ENCODE measurements at places on chromosomes 16 and 17.

DNA sequence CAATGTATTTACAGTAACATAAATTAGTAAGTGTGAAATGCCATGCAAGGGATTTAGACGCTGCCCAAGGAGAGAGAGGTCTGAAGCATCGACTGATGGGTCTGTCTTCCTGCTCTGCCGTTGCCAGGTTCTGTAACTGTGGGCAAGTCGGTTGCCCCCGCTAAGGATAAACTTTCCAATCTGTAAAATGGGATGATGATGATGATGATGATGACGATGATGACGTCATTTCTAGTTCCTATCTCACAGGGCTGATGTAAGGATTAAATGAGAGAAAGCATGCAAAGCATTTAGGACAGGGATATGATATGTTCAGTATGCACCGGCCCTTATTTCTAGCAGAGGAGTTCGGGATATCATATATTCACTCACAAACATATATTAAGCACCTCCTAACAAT lies 54.8 kb downstream of the C17orf67 start:
- no peak for DNase-seq

- no peak for DNase-seq
Measured at GRCh38 chr17:12947047-12947446, 70.8 kb downstream of the ELAC2 start.

- DNase-seq: no peak
Measured at GRCh38 chr17:28053044-28053670, 10.7 kb downstream of the NLK start.

GRCh38 chr16:68005211-68005610 lies 5.9 kb upstream of the DPEP2 start:
- DNase-seq: no peak

GRCh38 chr17:7632492-7632894 lies 2.6 kb downstream of the SHBG start:
- DNase-seq: peak; percentile 30

DNA sequence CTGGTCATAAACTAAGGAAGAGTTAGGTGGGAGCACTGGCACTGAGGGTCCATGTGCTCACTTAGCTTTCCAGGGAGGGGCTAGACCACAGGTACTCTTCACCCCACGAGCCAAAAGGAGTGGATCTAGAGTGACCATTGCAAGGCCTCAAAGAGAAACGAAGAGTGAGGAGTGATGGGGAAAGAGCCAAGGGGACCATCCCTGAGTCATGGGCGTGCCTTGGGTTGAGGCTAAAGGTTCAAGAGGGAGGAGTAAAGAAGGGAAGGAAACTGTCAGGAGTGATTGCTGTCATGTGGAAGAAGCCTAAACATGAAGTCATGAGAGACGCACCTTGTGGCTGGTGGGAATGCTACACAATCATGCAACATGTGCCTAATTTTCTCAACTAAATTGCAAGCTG lies 141.0 kb downstream of the CDH13 start:
- DNase-seq: no peak

- no peak for DNase-seq
Measured at GRCh38 chr17:45160447-45161287, 1.0 kb upstream of the HEXIM2 start.

- no peak for DNase-seq
Measured at GRCh38 chr17:73197161-73197560, 4.3 kb downstream of the COG1 start.

DNA sequence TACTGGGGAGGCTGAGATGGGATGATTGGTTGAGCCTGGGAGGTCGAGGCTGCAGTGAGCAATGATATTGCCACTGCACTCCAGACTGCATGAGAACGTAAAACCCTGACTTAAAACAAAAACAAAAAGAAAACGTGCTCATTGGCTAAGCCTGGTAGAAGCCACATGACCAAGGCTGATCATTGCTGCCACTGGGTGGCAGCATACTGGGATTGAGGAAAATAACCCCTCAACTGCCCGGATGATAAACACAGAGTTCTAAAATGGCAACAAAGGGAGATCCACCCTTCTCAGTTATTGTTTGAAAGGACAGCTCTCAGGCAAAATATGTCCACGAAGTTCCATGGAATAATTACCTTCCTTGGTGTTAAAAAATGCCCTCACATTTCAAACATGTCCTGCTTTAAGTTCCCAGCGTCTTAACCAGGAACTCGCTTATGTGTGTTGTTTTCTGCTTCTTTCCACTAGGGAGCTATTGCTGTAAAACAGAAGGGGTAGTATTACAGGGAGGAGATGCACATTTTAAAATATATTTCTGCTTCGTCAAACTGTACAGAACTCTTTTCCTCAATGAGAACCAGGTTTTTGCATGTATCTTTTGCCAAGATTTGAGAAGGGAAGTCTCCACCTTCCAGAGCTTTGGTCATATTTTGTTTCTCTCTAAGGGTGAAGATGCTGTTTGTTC lies 675.3 kb downstream of the MAF start:
- no peak for DNase-seq

- no peak for DNase-seq
Measured at GRCh38 chr17:78381601-78382232, 3.3 kb downstream of the PGS1 start.

- no peak for DNase-seq
Measured at GRCh38 chr17:57631871-57632270, 113.2 kb downstream of the CCDC182 start.

DNA sequence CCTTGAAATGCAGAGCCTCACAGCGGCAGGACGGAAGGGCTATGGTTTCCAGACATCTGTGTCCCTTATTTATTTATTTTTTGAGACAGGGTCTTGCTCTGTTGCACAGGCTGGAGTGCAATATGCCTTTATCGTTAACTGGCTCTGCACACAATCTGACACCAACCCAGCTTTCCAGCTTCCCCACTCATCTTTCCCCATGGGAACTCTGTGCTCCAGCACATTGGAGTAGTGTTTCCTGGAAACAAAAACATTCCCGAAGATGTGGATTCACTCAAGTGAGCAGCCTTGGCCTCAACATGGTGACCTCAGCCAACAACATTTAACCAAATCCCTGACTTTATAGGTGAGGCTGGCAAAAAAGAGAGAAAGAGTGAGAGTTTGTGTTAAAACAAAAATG lies 307.1 kb downstream of the TMEM114 start:
- no peak for DNase-seq

DNA sequence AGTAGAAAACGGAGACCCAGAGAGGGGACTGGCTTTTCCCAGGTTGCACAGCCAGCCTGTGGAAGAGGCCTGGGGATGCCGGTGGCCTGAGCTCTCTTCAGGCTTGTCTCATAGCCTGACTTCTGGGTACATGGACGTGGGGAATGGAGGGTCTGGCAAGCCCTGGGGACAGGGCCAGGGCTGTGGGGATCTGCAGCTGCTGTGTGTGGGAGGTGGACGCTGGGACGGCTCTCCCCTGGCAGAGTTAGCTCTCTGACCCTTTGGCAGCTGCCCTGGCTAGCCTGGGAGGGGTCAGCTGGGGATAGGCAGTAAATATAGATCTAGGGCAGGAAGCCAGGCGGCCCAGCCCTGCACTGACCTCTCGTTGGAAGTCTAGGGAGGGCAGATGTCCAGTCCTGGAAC lies 20.5 kb downstream of the SLC4A1 start:
- DNase-seq: no peak

DNA sequence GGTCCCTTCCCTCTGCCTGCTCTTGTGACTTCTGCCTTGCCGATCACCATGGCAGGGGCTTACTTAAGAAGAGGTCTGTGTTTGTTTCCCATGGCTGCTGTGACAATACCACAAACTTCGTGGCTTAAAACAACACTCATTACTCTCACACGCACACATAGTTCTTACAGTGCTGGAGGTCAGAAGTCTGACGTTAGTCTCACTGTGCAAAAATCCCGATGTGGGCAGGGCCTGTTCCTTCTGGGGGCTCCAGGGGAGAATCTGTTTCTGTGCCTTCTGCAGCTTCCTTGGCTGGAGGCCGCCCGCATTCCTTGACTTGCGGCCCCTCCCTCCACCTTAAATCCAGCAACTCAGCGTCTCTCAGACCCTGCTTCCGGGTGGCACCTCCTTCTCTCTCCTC lies 249.2 kb upstream of the GSE1 start:
- peak; percentile 12 for DNase-seq

DNA sequence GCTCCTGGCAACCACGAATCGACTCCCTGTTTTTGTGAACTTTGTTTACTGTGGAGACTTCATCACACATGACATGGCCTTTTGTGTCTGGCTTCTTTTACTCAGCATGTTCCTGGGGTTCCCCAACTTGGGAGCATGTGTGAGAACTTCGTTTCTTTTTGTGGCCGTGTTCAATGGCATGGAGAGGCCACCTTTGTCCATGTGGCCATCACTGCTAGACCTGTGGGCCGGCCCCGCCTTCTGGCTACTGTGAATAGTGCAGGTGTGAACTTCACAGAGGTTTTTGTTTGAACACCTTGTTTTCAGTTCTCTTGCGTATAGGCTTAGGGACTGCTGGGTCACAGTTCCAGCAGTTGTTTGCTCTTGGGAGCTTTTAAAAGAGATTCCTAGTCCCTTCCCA lies 5.7 kb upstream of the SLC38A8 start:
- no peak for DNase-seq

- peak; percentile 8 for DNase-seq
Measured at GRCh38 chr16:4217204-4218131, 24.4 kb downstream of the SRL start.

GRCh38 chr17:30376621-30377452 lies 1.9 kb upstream of the CPD start:
- DNase-seq: peak; percentile 67

- no peak for DNase-seq
Measured at GRCh38 chr17:21248500-21248899, 4.7 kb downstream of the NATD1 start.

DNA sequence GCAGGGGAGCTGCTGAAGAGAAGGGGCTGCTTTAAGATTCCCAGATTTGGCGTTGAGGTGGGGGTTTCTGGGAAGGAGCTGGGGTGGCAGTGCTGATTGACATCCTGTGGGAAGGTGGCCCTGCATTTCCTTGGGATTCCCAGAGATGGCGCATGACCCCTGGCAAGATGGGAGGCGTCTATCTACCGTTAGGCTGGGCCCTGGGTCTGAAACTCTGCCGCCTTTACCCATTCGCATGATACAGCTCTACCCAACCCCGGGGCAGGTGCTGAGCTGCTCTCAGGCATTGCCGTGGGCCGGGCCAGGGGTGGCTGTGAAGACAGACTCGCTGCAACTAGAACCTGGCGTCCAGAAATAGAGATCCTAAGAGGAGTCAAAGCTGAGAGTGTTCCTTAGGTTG lies 9.9 kb upstream of the MVD start:
- DNase-seq: no peak

DNA sequence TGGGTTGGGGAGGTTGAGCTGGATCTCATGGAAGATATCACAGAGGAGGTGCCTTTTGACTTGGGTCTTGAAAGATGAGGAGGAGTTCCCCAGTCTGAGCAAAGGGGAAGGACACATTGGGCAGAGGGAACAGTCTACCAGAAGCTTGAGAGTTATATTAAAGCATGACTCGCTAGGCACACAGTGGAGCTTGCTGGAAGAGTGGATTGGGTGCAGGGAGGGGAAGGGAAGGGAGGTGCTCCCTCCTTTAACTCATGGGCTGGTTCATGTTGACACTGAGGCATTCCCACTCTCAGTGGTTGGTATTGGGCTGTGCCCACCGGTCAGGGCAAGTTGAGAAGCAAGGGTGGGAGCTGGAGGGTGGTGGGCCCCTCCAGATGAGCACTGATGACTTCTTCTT lies 5.9 kb downstream of the TMEM98 start:
- no peak for DNase-seq

GRCh38 chr17:43003542-43004172 lies 2.9 kb upstream of the IFI35 start:
- no peak for DNase-seq

- no peak for DNase-seq
Measured at GRCh38 chr17:57906910-57907309, 48.3 kb downstream of the CUEDC1 start.

DNA sequence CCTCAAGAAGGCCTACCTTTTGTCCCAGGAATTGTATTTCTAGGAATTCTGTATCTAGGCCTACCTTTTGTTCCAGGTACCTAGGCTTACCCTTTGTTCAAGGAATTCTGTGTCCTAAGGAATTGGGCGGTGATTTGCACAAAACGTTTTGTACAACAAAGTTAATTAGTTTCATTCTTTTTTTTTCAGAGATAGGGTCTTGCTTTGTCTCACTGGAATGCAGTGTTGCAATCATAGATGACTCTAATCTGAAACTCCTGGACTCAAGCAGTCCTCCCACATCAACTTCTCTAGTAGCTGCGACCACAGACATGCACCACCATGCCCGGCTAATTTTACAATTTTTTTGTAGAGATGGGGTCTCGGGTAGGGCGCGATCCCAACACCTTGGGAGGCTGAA lies 7.0 kb downstream of the CDR2L start:
- DNase-seq: no peak

GRCh38 chr16:85565340-85565739 lies 47.8 kb upstream of the GSE1 start:
- no peak for DNase-seq

- no peak for DNase-seq
Measured at GRCh38 chr16:56728980-56729734, 772 bp upstream of the NUP93 start.

GRCh38 chr16:46629331-46630219 lies 8.4 kb upstream of the SHCBP1 start:
- peak; percentile 38 for DNase-seq

- DNase-seq: no peak
Measured at GRCh38 chr16:72051818-72052217, 2.5 kb upstream of the HP start.
